ENCODE measurements at places on chromosomes 11 and 22.

DNA sequence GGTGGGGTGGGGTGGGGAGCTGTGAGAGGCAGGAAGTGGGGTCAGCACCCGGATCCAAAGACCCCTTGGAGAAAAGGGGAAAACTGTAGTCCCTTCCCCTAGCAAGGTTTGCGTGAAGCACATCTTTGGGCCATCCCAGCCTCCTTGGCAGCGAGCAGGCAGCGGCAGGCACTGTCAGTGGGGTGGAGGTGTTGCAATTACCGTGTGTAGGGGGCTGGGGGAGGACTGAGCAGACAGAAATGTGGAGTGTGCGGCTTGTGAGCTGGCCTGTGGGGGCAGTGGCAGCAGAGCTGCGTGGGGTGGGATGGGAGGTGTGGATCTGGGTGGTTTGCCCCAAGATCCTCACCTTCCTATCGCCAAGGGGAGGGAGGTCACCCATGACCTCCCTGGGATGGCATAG lies 16.4 kb downstream of the DAGLA start:
- no peak for DNase-seq

GRCh38 chr22:29663180-29663821 lies 56.5 kb upstream of the CABP7 start:
- no peak for DNase-seq

DNA sequence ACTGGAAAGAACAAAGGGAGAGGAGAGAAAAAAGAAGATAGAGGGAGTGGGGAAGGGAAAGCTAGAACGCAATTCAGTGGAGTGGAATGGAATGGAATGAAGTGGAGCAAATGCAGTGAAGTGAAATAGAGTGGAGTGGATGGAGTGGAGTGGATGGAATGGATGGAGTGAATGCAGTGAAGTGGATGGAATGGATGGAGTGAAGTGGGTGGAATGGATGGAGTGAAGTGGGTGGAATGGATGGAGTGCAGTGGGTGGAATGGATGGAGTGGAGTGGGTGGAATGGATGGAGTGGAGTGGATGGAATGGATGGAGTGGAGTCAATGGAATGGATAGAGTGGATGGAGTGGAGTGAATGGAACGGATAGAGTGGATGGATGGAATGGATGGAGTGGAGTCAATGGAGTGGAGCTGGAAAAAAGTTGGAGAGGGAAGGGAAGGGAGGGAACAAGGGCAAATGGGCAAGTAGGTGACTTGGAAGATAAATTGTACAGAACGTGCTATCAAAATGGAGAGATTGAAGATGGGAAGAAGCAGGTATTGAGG lies 13.9 kb downstream of the IFITM10 start:
- no peak for DNase-seq

- DNase-seq = no peak
These were observed 93.1 kb downstream of the CADM1 start for GRCh38 chr11:115411120-115411519.

DNA sequence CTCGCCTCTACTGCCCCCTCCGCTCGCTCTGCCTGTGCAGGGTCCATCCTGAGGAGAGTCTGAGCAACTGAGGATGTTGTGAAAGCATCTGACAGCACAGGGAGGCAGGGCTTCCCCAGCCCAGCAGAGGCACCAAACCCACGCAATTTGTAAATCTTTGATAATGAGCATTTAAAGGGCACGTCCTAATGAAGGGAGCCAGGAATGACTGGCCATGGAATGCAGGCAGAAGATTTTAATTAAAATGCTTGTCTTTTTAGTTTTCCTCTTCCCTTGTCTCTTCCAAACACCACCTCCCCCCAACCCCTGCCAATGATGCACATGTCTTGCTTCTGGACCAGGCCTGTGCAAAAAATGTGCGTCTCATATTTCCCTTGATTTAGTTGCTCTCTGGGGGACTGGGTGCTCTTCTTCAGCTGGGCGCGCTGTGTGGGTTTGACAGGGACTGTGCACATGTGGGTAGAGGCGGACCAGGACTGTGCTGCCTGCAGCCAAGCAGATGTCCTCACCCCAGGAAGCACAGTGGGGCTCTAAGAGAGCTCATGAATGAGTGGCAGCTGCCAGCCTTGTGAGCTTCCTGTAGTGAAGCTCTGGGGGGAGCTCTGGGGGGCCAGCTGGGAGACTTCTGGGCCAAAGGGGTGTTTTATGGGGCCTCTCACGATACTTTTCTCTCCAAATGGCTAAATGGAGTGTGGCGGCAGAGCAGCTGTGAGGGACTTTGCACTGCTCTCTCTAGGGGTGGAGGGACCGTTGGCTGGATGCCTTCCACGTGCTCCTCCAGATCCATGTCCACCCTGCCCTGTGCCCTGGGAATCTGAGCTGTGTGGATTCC lies 273.5 kb downstream of the ST3GAL4 start:
- DNase-seq = no peak

- DNase-seq = no peak
These were observed 13.3 kb downstream of the TTC38 start for GRCh38 chr22:46280999-46281623.

DNA sequence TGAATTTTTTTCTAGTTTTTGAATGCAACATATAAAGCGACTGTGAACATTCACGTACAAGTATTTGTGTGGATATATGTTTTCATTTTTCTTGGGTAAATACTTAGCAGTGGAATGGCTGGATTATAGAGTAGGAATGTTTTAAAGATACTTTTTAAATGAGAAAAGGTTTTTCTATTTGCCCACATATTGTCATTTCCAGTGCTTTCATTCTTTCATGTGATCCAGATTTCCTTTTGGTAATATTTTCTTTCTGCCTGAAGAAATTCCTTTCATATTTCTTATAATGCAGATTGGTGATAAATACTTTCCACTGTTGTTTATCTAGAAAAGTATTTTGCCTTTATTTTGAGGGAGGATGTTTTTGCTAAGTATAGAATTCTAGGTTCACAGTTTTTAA lies 7.9 kb downstream of the DDB2 start:
- DNase-seq = no peak

GRCh38 chr22:48199667-48200066 lies 1437.2 kb downstream of the TBC1D22A start:
- no peak for DNase-seq
